ENCODE measurements at places on chromosomes 7 and 10.

DNA sequence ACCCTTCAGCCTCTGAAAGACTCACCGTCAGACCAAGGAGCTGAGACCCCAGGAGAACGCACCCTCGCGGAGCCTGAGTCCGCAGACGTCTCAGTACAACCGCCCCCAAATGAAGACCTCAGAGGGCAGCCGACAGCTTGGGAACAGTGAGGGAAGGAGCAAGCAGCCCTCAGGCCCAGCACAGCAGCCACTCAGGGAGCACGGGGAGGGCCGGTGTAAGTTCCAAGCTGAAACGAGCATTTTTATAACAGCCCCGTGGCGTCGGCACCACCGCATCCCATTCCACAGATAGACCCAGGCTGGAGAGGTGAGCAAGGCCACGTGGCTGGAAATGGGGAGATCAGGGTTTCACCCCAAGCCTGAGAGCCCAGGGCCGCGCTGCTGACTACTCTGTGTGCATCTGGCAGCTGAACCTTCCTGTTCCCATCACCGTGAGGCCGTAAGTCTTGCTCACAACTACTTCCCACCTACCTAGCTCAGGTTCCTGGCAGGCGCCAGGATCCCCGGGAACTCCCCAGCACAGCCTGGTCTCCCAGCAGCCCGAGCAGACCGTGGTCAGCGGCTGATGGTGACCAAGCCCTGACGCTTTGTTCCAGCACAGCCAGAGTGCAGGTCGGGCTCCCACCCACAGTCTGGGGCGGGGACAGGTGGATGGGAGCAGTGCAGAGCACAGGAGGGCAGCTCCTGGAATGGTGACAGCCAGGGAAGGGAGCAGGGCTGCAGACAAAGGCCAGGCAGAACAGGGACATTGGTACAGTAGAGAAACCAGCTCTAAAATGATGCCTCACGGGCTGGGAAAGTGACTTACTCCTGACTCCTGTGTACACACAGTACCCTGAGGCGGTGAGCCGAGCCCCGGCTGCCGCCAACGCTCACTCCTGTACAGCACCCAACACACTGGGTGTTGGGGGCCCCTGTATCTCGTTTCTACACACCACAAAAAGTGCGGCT, 6.1 kb upstream of the NOM1 start:
- no peak for DNase-seq

- no peak for DNase-seq
Measured at GRCh38 chr7:114740095-114740494, 181.8 kb upstream of the MDFIC start.

- no peak for DNase-seq
Measured at GRCh38 chr7:20199015-20199737, 18.0 kb downstream of the MACC1 start.

DNA sequence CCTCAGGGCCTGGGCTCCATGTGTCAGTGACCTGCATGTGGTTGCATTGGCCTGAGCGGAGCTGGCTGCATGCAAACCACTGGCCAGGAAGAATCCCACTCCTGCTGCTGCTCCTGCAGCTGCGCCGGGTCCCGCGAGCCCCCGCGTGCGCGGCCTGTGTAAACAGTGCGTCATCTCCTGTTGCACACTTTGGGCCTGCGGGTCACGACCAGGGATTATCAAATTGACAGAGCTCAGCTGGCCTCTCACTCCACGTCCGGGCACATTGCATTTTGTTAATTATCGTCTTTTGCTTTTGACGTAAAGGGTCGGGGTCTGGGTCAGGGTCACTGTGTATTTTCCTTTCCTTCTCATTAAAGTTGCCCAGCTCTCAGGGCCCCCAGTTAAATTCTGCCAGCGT, 132.6 kb downstream of the RGS10 start:
- DNase-seq = no peak

GRCh38 chr7:96426027-96426426, 104.1 kb upstream of the SLC25A13 start:
- no peak for DNase-seq

DNA sequence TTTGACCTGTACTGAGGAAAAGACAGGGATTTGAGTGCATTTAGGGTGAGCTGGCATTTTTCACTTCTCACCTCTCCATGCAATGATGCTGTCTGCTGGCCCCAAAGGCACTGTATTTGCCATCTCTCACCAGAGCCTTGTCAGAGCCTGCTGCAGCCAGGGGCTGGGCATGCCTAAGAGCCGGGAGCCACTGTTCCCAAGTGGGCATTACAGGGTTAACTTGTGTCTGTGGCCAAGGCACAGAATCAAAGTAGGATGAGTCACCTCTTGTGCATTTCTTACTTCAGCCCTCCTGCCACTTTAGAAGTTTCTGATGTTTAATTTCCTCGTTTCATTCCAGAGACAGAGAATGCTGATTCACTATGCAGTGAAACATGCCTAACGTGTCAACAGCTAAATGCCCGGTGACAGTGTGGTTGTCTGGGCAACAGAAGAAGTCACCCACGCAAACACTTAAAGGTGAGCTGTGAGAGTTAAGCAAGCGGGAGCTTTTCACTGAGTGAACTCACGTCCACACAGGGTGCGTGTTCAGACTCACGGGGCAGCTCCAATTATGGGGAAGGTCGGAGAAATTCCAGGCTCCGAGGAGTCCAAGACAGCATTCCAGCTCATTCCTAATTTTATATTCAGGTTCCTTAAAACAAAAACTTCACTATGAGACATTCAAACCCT, 57.1 kb upstream of the IGFBP3 start:
- DNase-seq = no peak

DNA sequence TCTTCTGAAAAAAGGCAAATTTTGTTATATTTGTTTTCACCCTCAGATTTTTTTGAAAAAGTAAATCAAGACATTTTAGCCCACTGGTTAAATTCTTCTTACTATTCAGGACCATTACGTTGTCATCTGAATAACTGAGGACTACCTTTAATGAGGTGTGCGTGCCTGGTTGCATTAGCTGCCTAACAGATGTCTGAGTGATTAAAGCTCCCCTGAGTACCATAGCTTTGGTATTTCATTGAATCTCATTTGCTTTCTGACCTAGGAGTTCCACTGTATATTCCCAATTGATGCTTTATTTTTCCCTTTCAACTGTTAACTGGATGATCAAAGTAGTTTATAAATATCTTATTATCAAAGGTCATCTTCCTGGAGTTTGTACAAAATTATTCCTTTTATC, 410.0 kb upstream of the SEMA3D start:
- DNase-seq = no peak

- DNase-seq = no peak
Measured at GRCh38 chr7:38452681-38453108, 178.5 kb downstream of the AMPH start.

DNA sequence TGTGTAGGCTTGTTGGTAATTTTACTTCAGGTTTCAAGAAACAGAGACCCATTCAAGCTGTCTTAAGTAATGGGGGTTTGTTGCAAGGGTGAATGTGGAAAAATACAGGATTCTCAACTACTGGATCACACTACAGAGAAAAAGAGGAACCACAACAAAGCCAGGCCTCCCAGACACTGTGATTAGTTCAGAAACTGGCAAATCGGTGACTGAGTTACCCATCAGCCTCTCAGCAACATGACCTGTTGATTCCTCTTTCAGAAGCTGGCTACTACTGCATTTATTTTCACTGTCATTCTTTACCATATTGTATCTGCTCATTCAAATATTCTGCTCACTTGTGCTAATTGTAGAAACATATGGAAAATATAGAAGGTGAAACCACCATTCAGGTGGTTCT, 16.0 kb downstream of the CCDC71L start:
- DNase-seq = no peak

GRCh38 chr10:15361131-15361530, 10.0 kb downstream of the FAM171A1 start:
- DNase-seq = no peak

DNA sequence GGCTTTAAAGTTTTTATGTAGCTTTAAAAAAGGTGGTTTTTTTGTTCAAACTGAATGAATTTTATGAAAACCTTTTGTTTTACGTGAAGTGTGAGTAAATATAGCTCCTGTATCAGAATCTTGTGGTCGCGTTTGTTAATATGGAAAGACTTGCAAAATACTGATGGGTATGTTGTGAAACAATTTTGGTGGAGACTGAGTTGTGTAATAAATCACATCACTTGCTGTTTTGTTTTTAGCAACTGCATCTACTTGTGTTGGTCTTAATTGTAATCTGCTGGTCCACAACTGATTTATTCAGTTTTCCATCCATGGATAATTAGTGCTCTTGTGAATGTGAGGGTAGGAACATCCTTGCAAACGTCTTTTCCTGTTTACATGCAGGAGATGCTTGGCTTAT, 10.5 kb downstream of the PLXDC2 start:
- no peak for DNase-seq

- no peak for DNase-seq
Measured at GRCh38 chr7:117774943-117775342, 98.3 kb downstream of the CTTNBP2 start.

- DNase-seq = no peak
Measured at GRCh38 chr10:12617191-12618175, 268.1 kb downstream of the CAMK1D start.

DNA sequence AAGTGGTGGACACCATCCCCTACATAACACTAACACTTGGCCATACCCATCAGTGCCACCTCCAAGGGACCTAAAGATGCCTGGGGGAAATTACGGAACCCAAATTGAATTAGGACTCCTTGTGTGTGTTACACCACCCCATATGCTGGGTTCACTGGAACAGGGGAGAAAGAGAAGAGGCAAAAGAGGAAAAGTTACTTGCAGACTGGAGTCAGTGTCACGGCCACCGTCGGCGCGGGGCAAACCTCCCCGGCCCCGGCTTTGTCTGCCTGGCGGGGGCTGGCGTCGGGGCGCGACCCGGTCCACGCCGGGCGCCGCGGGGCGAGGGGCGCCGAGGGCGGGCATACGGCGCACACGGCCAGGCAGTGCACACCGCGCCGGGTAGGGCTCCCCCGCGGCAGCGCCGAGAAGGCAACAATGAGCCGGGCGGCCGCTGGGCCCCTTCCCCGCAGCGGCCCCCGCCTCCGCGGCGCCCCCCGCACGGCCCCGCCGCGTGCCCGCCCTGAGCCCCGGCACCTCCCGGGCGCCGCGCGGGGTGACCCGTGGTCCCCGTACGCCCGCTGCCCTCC, 171.1 kb downstream of the FAM107B start:
- no peak for DNase-seq

GRCh38 chr7:146683439-146683838, 566.8 kb downstream of the CNTNAP2 start:
- no peak for DNase-seq

- no peak for DNase-seq
Measured at GRCh38 chr10:21421794-21422193, 103.7 kb downstream of the SKIDA1 start.

- no peak for DNase-seq
Measured at GRCh38 chr7:96870185-96870584, 135.2 kb upstream of the DLX6 start.

DNA sequence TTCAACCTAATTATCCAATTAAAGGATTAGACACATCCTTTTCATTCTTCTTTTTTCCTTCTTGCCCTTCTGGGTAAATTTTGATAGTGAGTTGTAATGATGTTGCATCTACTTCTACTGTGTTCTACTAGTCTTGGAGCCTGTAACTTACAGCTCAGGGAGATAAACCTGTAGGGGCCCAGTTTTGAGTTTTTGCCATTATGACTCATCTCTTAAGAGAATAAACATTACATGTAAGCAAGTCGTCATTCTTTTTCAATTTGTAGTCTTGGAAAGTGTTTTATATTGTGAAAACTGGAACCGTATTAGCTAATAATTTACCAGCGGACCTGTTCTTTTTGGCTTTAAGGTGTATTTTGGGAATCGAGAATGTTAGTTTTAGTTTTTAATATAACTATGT, 89.7 kb upstream of the RPA3 start:
- no peak for DNase-seq

GRCh38 chr7:99493823-99494222, 6.3 kb downstream of the ZNF394 start:
- no peak for DNase-seq

GRCh38 chr10:102072673-102073527, 7.8 kb downstream of the HPS6 start:
- DNase-seq = peak; percentile 55

DNA sequence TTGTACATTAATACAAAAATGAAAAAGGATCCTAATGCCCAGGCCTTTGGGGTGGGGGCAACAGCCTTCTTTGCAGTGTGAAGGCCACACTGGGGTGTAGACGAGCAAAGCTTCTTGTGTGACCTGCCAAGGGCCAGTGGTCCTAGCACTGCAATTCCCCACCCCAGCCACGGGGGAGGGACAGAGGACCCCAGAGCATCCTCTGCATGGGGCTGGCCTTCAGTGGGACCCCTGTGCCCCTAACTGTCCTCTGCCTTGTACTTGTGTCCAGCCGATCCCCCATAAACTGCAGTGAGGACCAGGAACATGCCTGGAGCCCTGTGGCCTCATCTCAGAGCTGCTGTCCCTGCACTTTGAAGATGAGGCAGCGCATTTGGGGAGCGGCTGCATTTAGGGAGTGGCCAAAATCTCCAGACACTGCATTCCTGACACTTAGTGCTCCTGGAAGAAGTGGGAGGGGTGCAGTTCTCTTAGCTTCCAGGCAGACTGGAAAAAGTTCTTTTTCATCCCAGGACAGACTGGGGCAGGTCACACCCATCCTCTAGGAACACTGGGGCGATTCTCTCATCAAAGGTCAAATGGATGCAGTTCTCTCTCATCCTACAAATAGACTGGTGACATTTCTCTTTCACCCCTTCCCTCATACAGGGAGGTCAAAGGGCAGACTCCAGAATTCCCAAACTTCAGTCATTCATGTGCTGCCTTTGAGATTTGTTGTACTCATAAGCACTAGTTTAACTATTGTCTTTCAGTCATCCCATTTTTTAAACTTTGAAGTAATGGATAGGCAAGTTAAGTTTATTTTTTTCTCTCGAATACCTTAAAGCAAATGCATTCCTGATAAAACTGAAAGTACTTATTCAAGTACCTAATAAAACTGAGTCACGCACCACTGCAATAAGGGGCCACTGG, 922 bp upstream of the MYO1G start:
- DNase-seq = no peak

- no peak for DNase-seq
Measured at GRCh38 chr10:44364566-44364965, 20.3 kb downstream of the CXCL12 start.

GRCh38 chr10:104076743-104077160, 8.9 kb downstream of the COL17A1 start:
- DNase-seq = no peak

DNA sequence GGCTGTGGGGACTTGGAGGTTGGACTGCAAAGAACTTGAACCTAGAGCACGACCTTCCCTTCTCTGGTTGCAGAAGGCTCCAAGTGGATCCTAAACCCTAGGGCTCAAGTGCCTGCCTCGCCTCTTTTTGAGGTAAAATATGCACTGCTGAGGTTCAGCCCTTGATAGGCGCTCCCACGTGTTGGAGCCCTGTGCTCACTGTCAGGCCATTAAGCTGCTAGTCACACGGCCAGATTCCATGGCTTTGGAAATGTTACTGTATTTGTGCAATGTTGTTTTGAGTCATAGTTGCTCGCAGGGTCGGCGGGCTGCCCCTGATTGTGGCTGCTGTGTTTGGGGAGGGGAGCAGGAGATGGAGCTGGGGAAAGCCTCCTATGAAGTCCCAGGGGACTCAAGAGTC, 39.8 kb upstream of the PCBD1 start:
- no peak for DNase-seq

- DNase-seq = no peak
Measured at GRCh38 chr10:66888237-66888636, 37.6 kb upstream of the LRRTM3 start.

All from T-helper 17 cell (primary cell).